Smooth muscle cell of trachea (primary cell): ENCODE measurements at places on chromosomes 12 and 14. TPM values are rescaled to one million over a fixed set of nuclear protein-coding genes. Genes with fewer than 3 reads are reported as not detected.

The PRKD1 gene
- total RNA-seq: 11.7 and 13.5 TPM in 2 replicates

The SLC6A12 gene
- 0.83 TPM in 1 of 2 replicates, not detected in the other for total RNA-seq

The CSRNP2 gene
- 21.7 and 23.8 TPM in 2 replicates for total RNA-seq

The CPM gene
- total RNA-seq: 50.4 and 91.2 TPM in 2 replicates

The BDKRB2 gene
- 67.2 and 253 TPM in 2 replicates for total RNA-seq

The FLVCR2 gene
- 0.87 and 5.3 TPM in 2 replicates for total RNA-seq

The KRT83 gene
- total RNA-seq: not detected in 2 replicates

The LRP1-AS gene
- not detected in 2 replicates for total RNA-seq

The TMEM132D gene
- not detected in 2 replicates for total RNA-seq

The CLECL1 gene
- total RNA-seq: not detected in 2 replicates

The LRRC10 gene
- not detected in 2 replicates for total RNA-seq

The C12orf50 gene
- 0.17 TPM in 1 of 2 replicates, not detected in the other for total RNA-seq

The CLEC2D gene
- total RNA-seq: 2.3 and 4.1 TPM in 2 replicates

The SLC2A13 gene
- total RNA-seq: 10.8 and 19.4 TPM in 2 replicates

The CCDC197 gene
- not detected in 2 replicates for total RNA-seq

The LMNTD1 gene
- total RNA-seq: 0.44 TPM in 1 of 2 replicates, not detected in the other

The TAS2R30 gene
- 3.6 and 9.0 TPM in 2 replicates for total RNA-seq

The MAX gene
- 44.1 and 45.2 TPM in 2 replicates for total RNA-seq

The FOXN3 gene
- 26.6 and 41.2 TPM in 2 replicates for total RNA-seq

The CD69 gene
- not detected in 2 replicates for total RNA-seq

The PTPN6 gene
- under 0.01 TPM in 1 of 2 replicates, not detected in the other for total RNA-seq
